ENCODE measurements at places on chromosomes 3 and 15. TPM values are rescaled to one million over a fixed set of nuclear protein-coding genes. Genes with fewer than 3 reads are reported as not detected.

GRCh38 chr3:53044371-53044710 lies 1.5 kb downstream of the SFMBT1 start:
- H3K4me3 ChIP-seq = peak overlapping the region; percentile 71
- H3K36me3 ChIP-seq = no peaks in the 10 kb centered on the region
- H3K4me1 ChIP-seq = peaks cover 8% of the 10 kb centered on the region
- DNase-seq = no peak
- H3K27me3 ChIP-seq = peaks cover 58% of the 10 kb centered on the region
- no peak overlapping the region for H3K27ac ChIP-seq

DNA sequence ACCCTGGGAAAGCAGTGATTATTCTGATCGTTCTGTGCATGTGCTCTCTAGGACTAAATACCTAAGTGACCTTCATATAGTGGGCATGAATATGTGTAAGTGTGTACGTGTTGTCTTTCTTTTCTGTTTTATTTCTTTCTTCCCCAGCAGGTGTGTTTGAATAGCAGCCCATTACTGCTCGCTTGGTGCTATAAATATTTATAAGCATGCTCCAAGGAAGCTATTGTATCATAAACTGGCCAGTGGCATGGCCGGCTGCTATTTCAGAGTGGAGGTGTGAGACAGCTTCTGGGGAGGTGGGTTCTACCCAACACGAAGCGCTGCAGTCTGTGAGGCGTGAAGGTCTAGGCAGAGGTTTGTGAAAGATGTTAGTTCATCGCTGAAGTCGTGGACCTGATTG lies 641.8 kb downstream of the NTRK3 start:
- no peak overlapping the region for H3K4me3 ChIP-seq
- no peak for DNase-seq
- no peaks in the 10 kb centered on the region for H3K27me3 ChIP-seq
- H3K4me1 ChIP-seq = no peaks in the 10 kb centered on the region
- no peak overlapping the region for H3K27ac ChIP-seq

The HRG gene
- total RNA-seq = not detected

DNA sequence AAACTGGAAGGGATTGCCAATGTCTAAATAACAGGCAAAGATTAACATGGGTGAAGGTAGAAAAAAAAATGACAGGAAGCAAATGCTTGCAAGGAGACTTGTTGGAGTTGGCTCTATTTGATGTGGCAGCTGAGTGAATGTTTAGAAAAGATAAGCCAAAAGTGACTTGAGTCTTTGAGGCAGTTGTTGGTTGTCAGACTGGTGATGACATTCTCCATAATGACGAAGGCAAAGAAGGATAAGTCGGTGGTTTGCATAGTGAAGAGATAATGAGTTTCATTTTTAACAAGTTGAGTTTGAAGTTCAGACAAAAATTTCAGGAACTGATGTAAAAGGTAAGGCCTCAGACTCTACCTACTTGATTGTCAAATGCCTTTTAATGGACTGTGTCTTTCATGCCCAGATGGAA lies 704.1 kb upstream of the SGO1 start:
- H3K36me3 ChIP-seq = no peaks in the 10 kb centered on the region
- no peaks in the 10 kb centered on the region for H3K27me3 ChIP-seq
- H3K4me1 ChIP-seq = no peaks in the 10 kb centered on the region
- DNase-seq = no peak

- DNase-seq = peak; percentile 3
- H3K4me3 ChIP-seq = no peak overlapping the region
- no peak overlapping the region for H3K27ac ChIP-seq
- no peaks in the 10 kb centered on the region for H3K27me3 ChIP-seq
- no peaks in the 10 kb centered on the region for H3K4me1 ChIP-seq
These were observed 13.5 kb downstream of the HTR3E start for GRCh38 chr3:184110316-184110725.

GRCh38 chr3:124730941-124731297 lies 667 bp downstream of the UMPS start:
- peaks cover 38% of the 10 kb centered on the region for H3K27me3 ChIP-seq
- DNase-seq = no peak
- H3K36me3 ChIP-seq = no peaks in the 10 kb centered on the region
- H3K4me3 ChIP-seq = peak overlapping the region; percentile 85
- peaks cover 19% of the 10 kb centered on the region for H3K4me1 ChIP-seq
- no peak overlapping the region for H3K27ac ChIP-seq

DNA sequence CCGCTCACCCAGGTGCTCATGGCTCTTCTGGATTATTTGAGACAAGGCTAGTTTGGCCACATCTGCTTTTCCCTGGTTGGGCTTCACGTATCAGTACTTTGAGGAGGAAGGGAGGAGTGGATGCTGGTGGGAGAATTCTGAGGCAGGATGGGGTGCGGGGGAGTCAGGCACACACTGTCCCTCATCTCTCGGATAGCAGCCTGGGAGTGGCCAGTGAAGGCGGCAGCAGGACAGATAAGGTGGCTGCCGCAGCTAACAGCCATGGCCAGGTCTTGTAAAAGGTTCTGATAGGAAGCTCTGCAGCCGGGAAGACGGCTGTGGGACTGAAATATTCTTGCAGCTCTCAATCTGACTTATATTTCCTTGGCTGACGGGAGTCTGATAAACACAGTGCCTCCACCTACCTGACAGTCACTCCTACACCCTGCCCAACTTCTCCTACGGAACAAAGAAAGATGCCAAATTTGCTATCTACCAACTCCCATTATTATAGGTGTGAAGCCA lies 87.3 kb downstream of the MESD start:
- no peak for DNase-seq
- no peak overlapping the region for H3K27ac ChIP-seq
- H3K36me3 ChIP-seq = no peaks in the 10 kb centered on the region
- no peaks in the 10 kb centered on the region for H3K4me1 ChIP-seq
- no peaks in the 10 kb centered on the region for H3K27me3 ChIP-seq

The NEK10 gene
- 0.54 TPM for total RNA-seq

DNA sequence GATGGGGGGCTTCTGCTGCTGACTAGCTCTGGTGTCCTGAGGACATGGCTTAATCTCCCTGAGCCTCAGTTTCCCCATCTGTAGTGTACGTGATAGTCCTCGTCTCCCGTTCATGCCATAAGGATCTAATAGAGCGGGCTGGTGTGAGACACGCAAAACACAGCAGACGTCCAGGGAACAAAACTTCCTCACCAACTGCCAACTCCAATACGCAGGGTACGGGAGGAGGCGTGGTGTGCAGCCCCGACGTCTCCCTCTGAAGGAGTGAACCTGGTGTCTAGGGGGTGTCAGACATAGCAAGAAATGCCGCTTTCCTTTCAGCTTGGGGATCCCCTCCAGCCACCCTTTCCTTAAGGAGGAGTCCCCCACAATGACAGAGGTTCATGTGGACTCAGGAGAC lies 55.0 kb downstream of the SMAD6 start:
- DNase-seq = no peak
- H3K36me3 ChIP-seq = no peaks in the 10 kb centered on the region
- no peak overlapping the region for H3K4me3 ChIP-seq
- H3K27ac ChIP-seq = no peak overlapping the region

The SLC6A20 gene
- not detected for total RNA-seq

- no peaks in the 10 kb centered on the region for H3K4me1 ChIP-seq
- no peak overlapping the region for H3K27ac ChIP-seq
- no peak for DNase-seq
- H3K4me3 ChIP-seq = no peak overlapping the region
These were observed 33.5 kb upstream of the PTPN23 start for GRCh38 chr3:47347217-47347801.

The ALDH1L1 gene
- total RNA-seq = 0.60 TPM

GRCh38 chr3:100044369-100044768 lies 69.9 kb downstream of the FILIP1L start:
- H3K27me3 ChIP-seq = no peaks in the 10 kb centered on the region
- no peak for DNase-seq
- no peak overlapping the region for H3K4me3 ChIP-seq
- H3K27ac ChIP-seq = no peak overlapping the region
- H3K36me3 ChIP-seq = no peaks in the 10 kb centered on the region

The ZPLD1 gene
- 0.31 TPM for total RNA-seq

- no peak for DNase-seq
- no peak overlapping the region for H3K4me3 ChIP-seq
- H3K27ac ChIP-seq = no peak overlapping the region
These were observed 767.8 kb upstream of the GOLIM4 start for GRCh38 chr3:168863561-168863960.

The TEX9 gene
- total RNA-seq = 8.3 TPM

The LXN gene
- 20.7 TPM for total RNA-seq

The SLC51B gene
- total RNA-seq = not detected

GRCh38 chr3:100004931-100005330 lies 109.4 kb downstream of the FILIP1L start:
- H3K4me1 ChIP-seq = peaks cover 9% of the 10 kb centered on the region
- H3K4me3 ChIP-seq = no peak overlapping the region

The GRAMD1C gene
- total RNA-seq = 10.7 TPM

The CHRNA3 gene
- 1.6 TPM for total RNA-seq

- no peaks in the 10 kb centered on the region for H3K27me3 ChIP-seq
- no peak overlapping the region for H3K4me3 ChIP-seq
- no peak overlapping the region for H3K27ac ChIP-seq
These were observed 102.7 kb upstream of the UMPS start for GRCh38 chr3:124627501-124627908.

The SCN11A gene
- 0.81 TPM for total RNA-seq
